ENCODE measurements at places on chromosomes 6 and 20. TPM values are rescaled to one million over a fixed set of nuclear protein-coding genes. Genes with fewer than 3 reads are reported as not detected.

PRICKLE4 gene
- total RNA-seq = not detected

CAGE1 gene
- not detected for total RNA-seq

DNA sequence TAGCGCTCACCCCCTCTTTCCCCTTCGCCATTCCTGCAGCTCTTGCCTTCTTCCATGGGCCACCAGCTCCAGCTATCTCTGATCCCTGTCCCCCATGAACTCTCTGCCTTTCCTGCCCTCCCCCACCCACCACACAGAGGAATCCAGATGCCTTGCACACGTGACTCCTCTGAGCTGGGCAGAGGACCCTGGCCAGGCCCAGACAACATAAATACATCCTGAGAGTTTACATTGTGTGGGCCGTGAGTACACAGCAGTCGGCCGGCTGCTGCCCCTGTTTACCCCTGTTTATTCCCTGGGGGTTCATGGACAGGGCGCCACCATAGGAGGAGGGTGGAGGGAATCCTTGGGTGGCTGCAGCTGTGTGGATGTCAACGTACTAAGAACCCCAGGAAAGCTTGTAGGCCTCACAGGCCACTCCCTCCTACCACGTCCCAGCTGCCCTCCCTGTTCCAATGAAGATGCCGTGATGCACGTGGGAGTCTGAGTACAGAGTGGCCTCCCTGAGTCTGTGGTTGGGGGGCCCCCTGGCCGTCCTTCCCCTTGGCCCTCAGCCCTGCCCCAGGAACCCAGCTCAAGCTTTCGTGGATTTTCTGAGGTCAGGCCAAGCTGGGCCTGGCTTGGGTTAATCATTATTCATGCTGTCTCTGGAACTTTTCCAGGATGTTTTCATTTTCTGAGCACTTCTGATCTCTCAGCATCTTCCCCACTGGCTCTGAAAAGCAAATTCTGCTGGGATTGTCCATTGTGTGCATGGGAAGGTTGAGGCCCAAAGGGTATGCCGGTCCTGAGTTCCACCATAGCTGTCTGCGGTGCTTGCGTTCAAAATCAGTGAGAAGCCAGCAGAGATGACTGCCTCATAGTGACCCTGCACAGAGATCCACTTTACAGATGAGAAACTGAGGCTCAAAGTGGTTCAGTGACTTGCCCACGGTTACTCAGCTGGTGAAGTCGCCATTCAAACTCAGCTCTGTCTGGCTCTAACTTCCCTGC is 136.3 kb downstream of the MRPL14 start:
- no peak for DNase-seq

GRCh38 chr6:100845676-100846075 is 35.5 kb downstream of the ASCC3 start:
- no peak for DNase-seq

- DNase-seq = no peak
Observed at GRCh38 chr6:109058620-109059019, 36.0 kb downstream of the SESN1 start.

GRCh38 chr20:8658103-8658502 is 410.8 kb upstream of the PLCB4 start:
- no peak for DNase-seq
